SK-N-SH (cell line): ENCODE measurements at places on chromosomes 2 and 18.

DNA sequence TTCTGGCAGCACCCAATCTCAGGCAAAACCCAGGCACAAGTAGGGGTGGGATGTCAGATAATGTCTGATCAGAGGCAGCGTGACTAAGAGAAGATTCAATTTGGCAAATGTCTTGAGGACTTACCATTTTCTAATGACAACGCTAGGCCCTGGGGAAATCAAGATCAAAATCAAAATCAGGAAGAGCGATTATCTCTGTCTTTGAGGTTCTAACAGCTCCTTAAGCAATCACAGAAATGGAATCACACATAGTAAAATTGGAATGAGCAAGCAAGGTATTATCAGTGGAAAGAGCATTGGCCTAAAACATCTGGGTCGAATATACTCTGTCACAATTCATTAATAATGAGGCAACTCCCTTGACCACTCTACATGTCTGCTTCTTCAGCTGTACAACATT is 8.6 kb upstream of the SERPINB2 start:
- no peak overlapping the region for H3K4me3 ChIP-seq
- no peaks in the 10 kb centered on the region for H3K36me3 ChIP-seq
- no peaks in the 10 kb centered on the region; the same call in 1 of the 2 replicates for H3K4me1 ChIP-seq
- no peaks in the 10 kb centered on the region for H3K27me3 ChIP-seq

- H3K4me1 ChIP-seq: no peaks in the 10 kb centered on the region
- no peak for DNase-seq
- no peaks in the 10 kb centered on the region for H3K27me3 ChIP-seq
- H3K36me3 ChIP-seq: no peaks in the 10 kb centered on the region
- no peak overlapping the region for H3K4me3 ChIP-seq
- H3K27ac ChIP-seq: no peak overlapping the region
These were observed 200.5 kb downstream of the CPS1 start for GRCh38 chr2:210756855-210757254.

GRCh38 chr18:76824145-76824676 is 1.9 kb downstream of the ZNF236 start:
- H3K4me1 ChIP-seq: peaks cover 13% of the 10 kb centered on the region; the same call in 1 of the 2 replicates
- H3K27me3 ChIP-seq: no peaks in the 10 kb centered on the region
- no peak overlapping the region for H3K4me3 ChIP-seq
- H3K27ac ChIP-seq: no peak overlapping the region
- DNase-seq: no peak

DNA sequence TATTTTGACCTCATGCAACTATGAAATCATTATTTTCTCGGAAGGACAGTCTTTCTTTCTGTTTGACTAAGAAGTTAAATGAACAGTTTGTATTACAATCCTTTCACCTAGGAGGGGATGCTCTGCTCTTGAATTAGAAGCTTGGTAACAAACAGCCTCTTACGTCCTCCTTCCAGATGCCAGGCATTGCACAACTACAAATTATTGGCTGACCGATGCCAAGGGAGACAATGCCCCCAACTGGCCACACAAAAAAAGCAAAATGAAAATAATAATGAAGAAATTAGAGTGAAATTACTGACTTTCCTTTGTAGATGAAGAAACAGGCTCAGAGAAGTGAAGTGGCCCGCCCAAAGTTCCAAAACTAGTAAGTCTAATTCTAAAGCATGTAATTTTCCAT is 177.9 kb downstream of the CYRIA start:
- H3K27me3 ChIP-seq: no peaks in the 10 kb centered on the region
- no peaks in the 10 kb centered on the region for H3K4me1 ChIP-seq
- H3K4me3 ChIP-seq: no peak overlapping the region
- peak; percentile 73 for DNase-seq

DNA sequence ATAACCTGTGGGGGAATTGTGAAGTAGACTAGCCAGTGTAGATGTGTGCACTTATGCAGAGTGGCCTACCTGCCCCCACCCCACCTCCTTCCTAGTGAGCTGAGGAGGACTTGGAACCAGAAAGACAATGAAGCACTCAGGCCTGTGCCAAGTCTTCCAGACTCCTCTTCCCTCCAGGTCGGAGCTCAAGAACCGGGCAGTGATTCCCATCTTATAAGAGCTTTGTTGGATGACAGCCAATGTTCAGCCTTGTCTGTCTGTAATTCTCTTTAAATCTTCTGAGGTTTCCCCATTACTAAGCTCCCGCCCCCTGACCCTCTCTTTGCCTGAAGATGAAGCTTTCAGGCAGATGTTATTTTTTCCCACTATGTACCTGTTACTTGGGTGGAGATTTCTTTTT is 121.0 kb downstream of the SMAD2 start:
- no peaks in the 10 kb centered on the region for H3K27me3 ChIP-seq
- no peaks in the 10 kb centered on the region for H3K4me1 ChIP-seq
- H3K4me3 ChIP-seq: no peak overlapping the region
- H3K27ac ChIP-seq: no peak overlapping the region

GRCh38 chr2:139394801-139395200 is 614.6 kb upstream of the NXPH2 start:
- no peak overlapping the region for H3K4me3 ChIP-seq
- H3K4me1 ChIP-seq: no peaks in the 10 kb centered on the region
- no peaks in the 10 kb centered on the region for H3K36me3 ChIP-seq
- no peaks in the 10 kb centered on the region for H3K27me3 ChIP-seq

GRCh38 chr2:55134316-55134706 is 84.1 kb upstream of the RTN4 start:
- no peaks in the 10 kb centered on the region for H3K36me3 ChIP-seq
- H3K27ac ChIP-seq: no peak overlapping the region
- peaks cover 11% of the 10 kb centered on the region; the same call in 1 of the 2 replicates for H3K4me1 ChIP-seq
- no peak for DNase-seq

- no peaks in the 10 kb centered on the region for H3K4me1 ChIP-seq
- no peaks in the 10 kb centered on the region; the same call in 1 of the 2 replicates for H3K27me3 ChIP-seq
- H3K4me3 ChIP-seq: no peak overlapping the region
- no peak for DNase-seq
These were observed 19.9 kb downstream of the ABCG5 start for GRCh38 chr2:43818761-43819160.

GRCh38 chr2:175183674-175184073 is 2.2 kb upstream of the ATP5MC3 start:
- no peak for DNase-seq
- no peak overlapping the region for H3K27ac ChIP-seq
- peaks cover 4% of the 10 kb centered on the region for H3K4me1 ChIP-seq
- H3K36me3 ChIP-seq: peaks cover 14% of the 10 kb centered on the region
- no peaks in the 10 kb centered on the region for H3K27me3 ChIP-seq

GRCh38 chr2:28726177-28726576 is 25.5 kb upstream of the PPP1CB start:
- H3K27me3 ChIP-seq: no peaks in the 10 kb centered on the region
- H3K4me1 ChIP-seq: no peaks in the 10 kb centered on the region
- H3K36me3 ChIP-seq: no peaks in the 10 kb centered on the region
- no peak for DNase-seq
- H3K27ac ChIP-seq: no peak overlapping the region

DNA sequence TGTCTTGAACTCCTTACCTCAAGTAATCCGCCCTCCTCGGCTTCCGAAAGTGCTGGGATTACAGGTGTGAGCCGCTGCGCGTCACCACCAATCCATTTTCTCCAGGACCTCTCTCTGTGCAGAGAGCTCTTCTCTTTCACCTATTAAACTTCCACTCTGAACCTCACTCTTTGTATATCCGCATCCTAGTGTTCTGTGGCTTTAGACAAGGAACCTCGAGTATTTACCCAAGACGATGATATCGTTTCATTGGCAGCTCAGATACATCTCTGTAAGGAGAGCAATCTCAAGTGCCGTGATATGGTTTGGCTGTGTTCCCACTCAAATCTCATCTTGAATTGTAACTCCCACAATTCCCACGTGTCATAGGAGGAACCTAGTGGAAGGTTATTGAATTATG is 15.1 kb upstream of the WDR33 start:
- H3K27ac ChIP-seq: no peak overlapping the region
- no peaks in the 10 kb centered on the region for H3K27me3 ChIP-seq
- H3K4me1 ChIP-seq: no peaks in the 10 kb centered on the region
- DNase-seq: no peak

GRCh38 chr2:45680351-45680967 is 29.0 kb downstream of the PRKCE start:
- peaks cover 31% of the 10 kb centered on the region for H3K4me1 ChIP-seq
- no peaks in the 10 kb centered on the region for H3K27me3 ChIP-seq
- H3K27ac ChIP-seq: no peak overlapping the region
- H3K4me3 ChIP-seq: no peak overlapping the region

- DNase-seq: peak; percentile 87
- no peaks in the 10 kb centered on the region; the same call in 1 of the 2 replicates for H3K4me1 ChIP-seq
- H3K36me3 ChIP-seq: no peaks in the 10 kb centered on the region
- no peak overlapping the region for H3K27ac ChIP-seq
- peaks cover 22% of the 10 kb centered on the region for H3K27me3 ChIP-seq
- H3K4me3 ChIP-seq: peak overlapping the region; percentile 51; the same call in 1 of the 2 replicates
These were observed 9.4 kb upstream of the GBX2 start for GRCh38 chr2:236177604-236177966.

DNA sequence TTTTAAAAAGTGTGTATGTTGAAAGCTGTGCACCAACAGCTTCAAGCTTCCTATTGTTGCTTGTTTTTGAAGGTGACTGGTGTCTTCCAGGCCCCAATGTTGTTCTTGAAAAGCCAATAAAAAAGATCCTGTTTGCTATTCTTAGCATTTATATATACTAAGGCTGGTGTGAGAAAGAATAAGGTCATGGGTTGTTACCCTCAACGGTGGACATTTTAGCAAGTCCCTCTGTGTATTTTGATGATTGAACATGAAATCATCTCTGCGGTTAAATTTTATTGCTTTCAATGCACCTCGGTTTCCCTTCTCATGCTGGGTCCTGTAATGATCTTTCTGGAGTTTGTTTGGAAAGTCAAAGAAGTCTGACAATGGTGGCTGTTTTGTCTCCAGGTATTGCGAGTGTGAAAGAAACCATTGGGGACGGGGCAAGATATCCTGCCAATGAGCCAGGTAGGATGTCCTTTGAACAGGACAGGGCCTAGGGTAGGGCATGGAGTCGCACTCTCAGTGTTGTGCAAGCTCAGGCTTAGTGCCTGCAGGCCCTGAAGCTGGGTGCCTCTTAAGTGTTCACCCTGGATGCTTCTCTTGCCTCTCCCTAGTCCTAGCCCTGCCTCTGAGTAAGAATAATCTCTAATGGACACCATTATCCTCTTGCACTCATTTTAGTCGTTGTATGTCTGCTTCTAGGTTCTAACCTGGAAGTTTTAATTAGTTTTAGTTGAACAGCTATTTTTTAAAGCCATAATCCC is 16.0 kb upstream of the KLF7 start:
- no peaks in the 10 kb centered on the region for H3K4me1 ChIP-seq
- DNase-seq: no peak
- H3K27me3 ChIP-seq: no peaks in the 10 kb centered on the region

DNA sequence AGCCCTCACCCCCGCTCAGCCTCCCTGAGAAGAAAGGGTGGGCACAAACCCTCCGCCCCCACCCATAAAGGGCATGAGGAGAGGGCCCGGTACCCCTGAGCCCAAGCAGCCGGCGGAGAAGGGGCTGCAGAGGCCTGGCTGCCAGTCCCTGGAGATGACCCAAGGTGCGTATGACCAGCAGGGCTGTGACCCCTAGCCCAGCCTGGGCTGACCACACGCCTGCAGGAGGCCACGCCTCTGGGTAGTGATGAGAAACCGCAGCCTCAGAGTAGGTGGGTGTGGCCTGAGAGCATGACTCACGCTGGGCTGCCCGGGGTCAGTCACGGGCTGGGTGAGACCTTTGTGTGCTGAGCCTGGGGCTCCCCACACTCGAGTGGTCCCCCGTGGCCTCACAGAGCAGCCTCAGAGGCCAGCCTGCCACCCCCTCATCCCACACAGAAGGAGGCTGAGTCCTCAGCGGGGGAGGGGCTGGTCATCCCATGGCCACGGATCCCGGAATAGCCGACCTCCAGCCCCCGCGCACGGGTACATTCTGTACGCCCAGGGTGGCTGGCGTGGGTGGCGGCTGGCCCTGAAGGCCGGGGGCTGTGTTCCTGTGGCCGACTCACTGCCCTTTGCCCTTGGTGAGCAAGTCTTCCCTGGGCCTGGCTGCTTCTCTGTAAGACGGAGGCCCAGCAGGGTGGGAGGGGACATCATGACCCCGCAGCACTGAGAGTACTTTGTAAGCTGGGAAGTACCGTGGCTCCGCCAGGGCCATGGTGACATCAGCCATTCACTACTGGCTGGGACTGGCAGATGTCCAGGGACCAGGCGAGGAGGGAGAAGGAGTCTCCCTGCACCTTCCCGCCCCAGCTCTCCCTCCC is 110.8 kb upstream of the OTOS start:
- no peak overlapping the region for H3K27ac ChIP-seq
- H3K4me1 ChIP-seq: no peaks in the 10 kb centered on the region
- no peak overlapping the region for H3K4me3 ChIP-seq
- DNase-seq: peak; percentile 50
- H3K36me3 ChIP-seq: no peaks in the 10 kb centered on the region

- no peaks in the 10 kb centered on the region for H3K36me3 ChIP-seq
- H3K27ac ChIP-seq: no peak overlapping the region
- DNase-seq: no peak
These were observed 23.9 kb downstream of the RBMS1 start for GRCh38 chr2:160469621-160470204.

DNA sequence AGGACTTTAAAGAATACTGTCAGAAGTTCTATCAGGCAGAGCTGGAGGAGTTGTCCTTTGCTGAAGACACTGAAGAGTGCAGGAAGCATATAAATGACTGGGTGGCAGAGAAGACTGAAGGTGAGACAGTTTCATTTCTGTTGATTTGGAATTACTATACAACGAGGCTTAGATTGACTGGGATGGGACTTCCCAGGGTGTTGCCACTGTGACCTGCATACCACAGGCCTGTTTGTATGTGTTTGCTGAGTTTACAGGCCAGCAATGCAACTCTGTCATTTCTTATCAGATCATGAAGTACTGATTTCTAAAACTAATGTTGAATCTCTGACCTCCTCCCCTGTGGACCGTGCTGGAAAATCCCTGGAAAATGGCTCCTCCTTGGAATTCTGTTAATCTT is 11.8 kb downstream of the SERPINB8 start:
- DNase-seq: no peak
- no peaks in the 10 kb centered on the region for H3K4me1 ChIP-seq
- H3K27ac ChIP-seq: no peak overlapping the region

GRCh38 chr2:162301151-162301804 is 17.2 kb downstream of the IFIH1 start:
- H3K4me1 ChIP-seq: no peaks in the 10 kb centered on the region; the same call in 1 of the 2 replicates
- H3K27me3 ChIP-seq: no peaks in the 10 kb centered on the region
- H3K36me3 ChIP-seq: no peaks in the 10 kb centered on the region
- peak overlapping the region; percentile 10; the same call in 1 of the 2 replicates for H3K4me3 ChIP-seq

DNA sequence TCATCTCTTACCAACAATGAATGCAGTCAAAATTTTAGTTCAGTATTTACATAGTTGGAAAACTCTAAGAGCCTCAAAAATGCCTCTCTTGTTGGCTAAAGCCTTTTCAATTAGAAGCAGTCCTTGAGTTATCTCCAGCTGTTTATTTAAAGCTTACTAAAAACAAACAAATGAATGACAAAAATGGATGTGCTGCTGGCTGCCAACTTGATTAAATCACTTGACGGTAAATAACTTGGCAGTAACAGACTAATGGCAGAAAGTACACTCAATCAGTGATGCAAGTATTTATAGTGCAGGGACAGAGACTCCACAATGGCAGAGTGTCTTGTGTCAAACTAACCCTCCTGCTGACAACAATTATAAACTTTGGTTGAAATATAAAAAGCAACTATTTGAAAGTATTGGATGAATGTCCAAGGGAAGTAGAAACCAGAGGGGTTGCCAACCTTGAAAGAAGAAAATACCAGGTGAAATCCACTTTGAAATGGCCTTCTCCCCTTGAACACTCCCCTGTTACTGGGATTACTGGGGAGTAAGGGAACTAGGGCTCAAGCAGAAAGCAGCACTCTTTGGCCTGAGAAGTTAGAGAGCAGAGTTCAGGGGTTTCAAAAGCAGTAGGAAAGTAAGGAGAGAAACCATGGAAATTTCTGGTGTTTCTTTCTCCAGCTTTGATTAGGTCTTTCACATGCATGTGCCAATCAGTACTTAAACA is 245.2 kb upstream of the SPHKAP start:
- H3K4me1 ChIP-seq: no peaks in the 10 kb centered on the region
- no peaks in the 10 kb centered on the region for H3K27me3 ChIP-seq
- DNase-seq: no peak
- no peak overlapping the region for H3K4me3 ChIP-seq
- no peaks in the 10 kb centered on the region for H3K36me3 ChIP-seq
